Left kidney (tissue), 8 donors: ENCODE measurements at places on chromosomes 11 and 22. TPM values are rescaled to one million over a fixed set of nuclear protein-coding genes. Genes with fewer than 3 reads are reported as not detected.

DNA sequence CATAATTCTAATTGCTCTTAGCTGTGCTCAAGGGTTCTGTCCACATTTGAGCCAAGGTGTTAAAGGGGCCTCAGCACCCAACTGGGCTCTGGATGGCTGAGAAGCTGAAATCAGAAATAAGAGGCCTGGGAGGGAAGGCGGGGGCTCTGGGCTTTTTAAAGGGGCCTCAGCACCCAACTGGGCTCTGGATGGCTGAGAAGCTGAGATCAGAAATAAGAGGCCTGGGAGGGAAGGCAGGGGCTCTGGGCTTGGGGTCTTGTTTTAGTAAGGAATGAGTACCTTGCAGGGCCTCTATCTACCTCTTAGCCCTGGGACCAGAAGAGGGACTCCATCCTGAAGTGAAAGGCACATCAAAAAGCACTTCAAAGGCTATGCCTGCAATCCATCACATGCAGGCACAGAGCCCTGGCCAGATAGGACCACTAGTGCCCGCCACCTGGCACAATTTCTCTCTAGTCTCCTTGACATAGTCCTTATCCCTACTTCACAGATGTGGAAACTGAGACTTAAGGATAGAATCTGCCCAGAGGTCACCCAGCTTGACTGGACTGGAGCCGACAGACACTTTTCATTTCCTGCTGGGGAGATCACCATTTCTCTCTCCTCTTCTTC, 35.6 kb downstream of the DKK3 start:
- DNase-seq: no peak

DNA sequence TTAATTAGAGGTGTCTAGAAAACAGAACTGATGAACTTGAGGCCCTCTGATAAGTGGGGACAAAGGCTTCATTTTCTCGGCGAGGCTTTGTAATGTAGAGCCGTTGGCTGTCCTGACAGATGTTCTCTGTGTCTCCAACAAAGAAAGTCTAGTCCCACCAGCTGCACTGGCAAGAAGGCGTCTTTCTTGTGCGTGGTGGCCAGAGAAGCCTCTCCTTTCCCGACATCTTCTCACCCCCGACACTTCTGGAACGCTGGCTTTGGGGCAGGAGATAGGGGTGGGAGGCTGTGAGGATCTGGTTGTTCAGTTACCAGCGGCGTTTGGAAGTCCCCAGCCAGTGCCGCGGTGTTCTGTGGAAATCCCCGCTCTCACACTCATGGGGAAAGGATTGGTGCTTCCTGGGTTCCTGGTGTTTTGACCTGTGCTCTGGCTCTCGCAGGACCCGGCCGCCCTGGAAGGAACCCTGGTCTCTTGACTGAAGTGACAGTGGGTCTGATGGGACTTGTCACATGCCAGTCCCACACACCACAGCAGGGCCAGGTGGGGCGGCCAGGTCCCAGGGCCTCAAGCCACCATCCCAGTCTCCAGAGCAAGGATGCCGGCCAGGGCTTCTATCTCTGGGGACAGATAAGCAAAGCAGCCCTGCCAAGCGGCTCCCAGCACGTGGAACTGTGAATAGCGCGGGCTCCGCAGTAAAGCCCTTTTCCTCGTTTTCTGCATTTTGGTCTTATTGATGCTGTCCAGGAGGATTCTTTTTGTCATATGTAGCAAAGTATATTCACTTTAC, 23.2 kb downstream of the FADS2 start:
- no peak for DNase-seq

DNA sequence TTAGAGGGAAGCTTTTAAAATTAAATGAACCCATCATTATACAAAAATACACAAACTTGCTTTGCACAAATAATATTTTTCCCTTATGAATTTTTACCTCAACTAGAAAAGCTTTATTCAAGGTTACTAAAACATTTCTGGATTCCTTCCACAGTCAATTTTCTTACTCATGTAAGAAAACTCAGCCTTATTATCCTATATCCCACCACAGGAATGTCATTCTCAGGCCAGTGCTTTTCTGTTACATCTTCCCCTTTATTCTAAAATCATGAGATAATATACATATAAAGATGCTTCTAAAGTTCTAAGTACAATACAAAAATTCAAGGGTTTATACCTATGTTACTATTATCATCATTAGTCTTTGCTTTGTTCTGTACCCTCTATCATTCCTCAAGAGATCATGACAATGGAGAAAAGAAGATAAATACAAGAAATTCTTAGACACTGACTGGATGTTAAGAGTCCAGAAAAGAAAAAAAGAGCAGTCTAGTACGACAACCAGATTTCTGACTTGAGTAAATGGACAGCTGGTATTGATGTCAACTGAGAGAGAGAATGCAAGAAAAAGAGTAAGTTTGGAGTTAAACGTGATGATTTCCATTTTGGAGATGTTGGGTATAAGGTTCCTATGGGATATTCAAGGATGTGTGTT, 60.3 kb downstream of the MTMR2 start:
- no peak for DNase-seq

DNA sequence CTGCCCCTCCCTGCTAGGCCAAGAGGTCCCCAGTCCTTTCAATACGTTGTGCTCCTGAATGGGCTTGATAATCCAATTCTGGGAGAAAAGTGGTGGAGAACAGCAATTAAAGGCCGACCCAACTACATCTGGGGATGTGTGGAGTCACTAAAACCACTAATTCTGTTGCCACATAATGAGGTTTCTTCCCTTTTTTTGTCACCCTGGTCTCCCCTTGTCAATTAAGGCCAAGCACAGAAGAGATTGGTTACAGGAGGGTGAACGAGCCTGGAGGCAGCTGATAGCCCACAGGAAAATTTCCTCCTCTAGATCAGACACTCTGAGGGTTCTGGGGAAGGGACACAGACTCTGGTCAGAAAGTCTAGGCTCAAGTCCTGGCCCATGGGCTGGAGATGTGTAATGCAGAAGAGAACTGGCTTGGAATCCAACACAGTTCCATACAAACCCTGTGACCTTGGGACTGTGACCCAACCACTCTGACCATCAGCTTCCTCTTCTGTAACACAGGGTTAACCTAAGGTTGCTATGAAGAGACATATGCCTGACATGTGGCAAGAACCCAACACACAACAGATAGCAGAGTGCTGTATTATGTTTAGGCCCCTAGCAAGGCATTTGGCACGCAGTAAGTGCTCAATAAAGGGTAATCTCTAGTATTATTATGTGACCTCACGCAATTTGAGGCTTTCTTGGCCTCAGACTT, 146.4 kb downstream of the CHST1 start:
- DNase-seq: no peak

Gene OR52E8
- not detected for polyA plus RNA-seq
